ENCODE measurements at places on chromosomes 13 and 19. TPM values are rescaled to one million over a fixed set of nuclear protein-coding genes. Genes with fewer than 3 reads are reported as not detected.

- H3K27me3 ChIP-seq: no peaks in the 10 kb centered on the region
- H3K4me1 ChIP-seq: no peaks in the 10 kb centered on the region
- no peak overlapping the region for H3K4me3 ChIP-seq
- H3K27ac ChIP-seq: no peak overlapping the region
- DNase-seq: no peak
Observed at GRCh38 chr13:75882261-75882660, 246.1 kb downstream of the LMO7 start.

DNA sequence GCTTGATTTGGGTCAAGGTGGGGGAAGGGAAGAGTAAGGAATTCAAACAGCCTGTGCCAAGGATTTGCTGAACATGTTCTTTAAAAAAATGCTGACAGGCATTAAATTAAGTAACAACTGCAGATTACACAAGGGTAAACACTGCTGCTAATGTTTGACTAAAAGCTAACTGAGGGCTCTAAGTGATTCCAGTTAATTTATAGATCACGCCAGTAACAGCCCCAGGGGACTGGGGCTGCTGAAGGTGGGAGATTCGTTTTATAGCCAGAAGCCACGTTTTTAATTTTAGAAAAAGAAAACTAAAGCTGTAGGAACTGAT lies 321.7 kb downstream of the DLEU7 start:
- H3K27me3 ChIP-seq: no peaks in the 10 kb centered on the region
- H3K27ac ChIP-seq: no peak overlapping the region
- H3K4me1 ChIP-seq: no peaks in the 10 kb centered on the region

- DNase-seq: peak; percentile 85
- peaks cover 10% of the 10 kb centered on the region for H3K36me3 ChIP-seq
- H3K27me3 ChIP-seq: no peaks in the 10 kb centered on the region
- peak overlapping the region; percentile 85 for H3K27ac ChIP-seq
Observed at GRCh38 chr19:46786236-46787039, 2.0 kb downstream of the SLC1A5 start.

DNA sequence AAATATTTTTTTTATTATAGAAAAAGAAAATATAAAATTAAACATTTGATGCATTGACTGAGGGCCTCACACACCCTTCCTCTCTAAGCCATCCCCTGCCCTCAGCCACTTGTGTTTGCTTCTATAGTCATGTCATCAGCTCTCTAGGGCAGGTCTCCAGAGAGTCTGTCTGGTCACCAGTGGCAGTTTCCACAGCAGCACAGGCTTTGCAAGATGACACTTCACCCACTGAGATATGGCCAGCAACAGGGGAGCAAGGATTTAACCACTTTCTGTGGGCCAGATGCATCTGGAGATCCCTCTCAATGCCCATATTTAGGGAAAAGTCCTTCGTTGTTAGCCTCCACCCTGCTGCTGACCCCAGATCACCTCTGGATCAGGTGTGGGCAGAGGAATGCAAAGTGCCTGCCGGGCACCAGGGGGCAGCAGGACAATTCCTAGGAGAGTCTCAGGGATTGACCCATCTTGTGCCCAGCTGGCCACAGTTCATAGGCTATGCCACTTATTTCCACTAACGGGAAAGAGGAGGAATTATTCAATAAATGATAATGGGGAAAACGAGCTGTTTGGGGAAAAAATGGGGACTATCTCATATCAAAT lies 4.8 kb downstream of the ABCC4 start:
- no peaks in the 10 kb centered on the region for H3K27me3 ChIP-seq
- no peak overlapping the region for H3K4me3 ChIP-seq
- H3K4me1 ChIP-seq: peaks cover 10% of the 10 kb centered on the region
- DNase-seq: peak; percentile 66

GRCh38 chr19:34306213-34306661 lies 51.9 kb downstream of the GARRE1 start:
- no peaks in the 10 kb centered on the region for H3K27me3 ChIP-seq
- DNase-seq: peak; percentile 75
- H3K27ac ChIP-seq: no peak overlapping the region

DNA sequence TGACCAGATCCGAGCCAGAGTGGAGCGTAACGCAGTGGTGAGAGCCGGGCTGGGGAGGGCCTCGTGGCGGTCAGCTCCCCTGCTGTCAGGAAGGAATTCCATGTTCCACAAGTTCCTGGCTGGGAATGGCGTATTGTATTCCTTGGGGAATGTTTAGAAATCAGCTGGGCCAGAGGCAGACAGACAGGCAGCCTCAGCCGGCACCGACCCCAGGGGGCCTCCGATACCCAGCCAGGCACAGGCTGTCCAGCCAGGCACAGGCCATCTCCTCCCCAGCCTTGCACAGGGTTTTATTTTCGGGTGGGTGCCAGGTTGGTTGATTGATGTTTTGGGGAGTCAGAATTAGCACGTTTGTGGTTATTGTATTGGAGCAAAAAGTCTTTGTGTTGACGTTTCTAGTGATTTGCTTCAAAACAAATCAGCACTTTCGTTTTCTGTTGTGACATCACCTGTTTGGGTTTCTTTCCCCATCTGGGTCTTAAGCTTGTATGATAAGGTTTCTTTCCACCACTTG lies 126.6 kb upstream of the MCF2L start:
- no peaks in the 10 kb centered on the region for H3K4me1 ChIP-seq
- no peak overlapping the region for H3K27ac ChIP-seq
- H3K27me3 ChIP-seq: no peaks in the 10 kb centered on the region
- no peak for DNase-seq
- H3K4me3 ChIP-seq: no peak overlapping the region

DNA sequence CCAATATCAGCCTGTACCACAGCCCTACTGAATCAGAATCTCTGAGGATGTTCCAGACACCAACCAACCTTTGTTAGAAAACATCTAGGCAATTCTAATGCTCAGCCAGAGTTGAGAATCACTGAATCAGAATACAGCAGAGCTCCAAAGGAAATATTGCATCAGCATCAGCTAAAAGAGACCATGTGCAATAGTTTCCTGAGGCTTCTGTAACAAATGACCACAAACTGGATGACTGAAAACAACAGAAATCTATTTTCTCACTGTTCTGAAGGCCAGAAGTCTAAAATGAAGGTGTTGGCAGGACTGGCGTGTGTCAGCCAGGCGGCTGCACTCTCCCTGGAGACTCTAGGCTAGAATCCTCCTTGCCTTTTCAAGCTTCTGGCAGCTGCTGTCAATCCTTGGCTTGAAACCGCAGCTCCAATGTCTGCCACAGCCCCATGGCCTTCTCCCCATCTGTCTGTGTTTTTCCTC lies 1.2 kb upstream of the DCT start:
- no peak for DNase-seq
- no peak overlapping the region for H3K4me3 ChIP-seq
- H3K4me1 ChIP-seq: no peaks in the 10 kb centered on the region
- no peaks in the 10 kb centered on the region for H3K27me3 ChIP-seq
- no peaks in the 10 kb centered on the region for H3K36me3 ChIP-seq

The TNFRSF19 gene
- polyA plus RNA-seq: 1.4 TPM

The EXOC3L2 gene
- 1.7 TPM for polyA plus RNA-seq

GRCh38 chr19:17948931-17949930 lies 16.4 kb downstream of the CCDC124 start:
- no peak for DNase-seq
- H3K4me3 ChIP-seq: no peak overlapping the region

The PLIN4 gene
- polyA plus RNA-seq: 16.9 TPM

DNA sequence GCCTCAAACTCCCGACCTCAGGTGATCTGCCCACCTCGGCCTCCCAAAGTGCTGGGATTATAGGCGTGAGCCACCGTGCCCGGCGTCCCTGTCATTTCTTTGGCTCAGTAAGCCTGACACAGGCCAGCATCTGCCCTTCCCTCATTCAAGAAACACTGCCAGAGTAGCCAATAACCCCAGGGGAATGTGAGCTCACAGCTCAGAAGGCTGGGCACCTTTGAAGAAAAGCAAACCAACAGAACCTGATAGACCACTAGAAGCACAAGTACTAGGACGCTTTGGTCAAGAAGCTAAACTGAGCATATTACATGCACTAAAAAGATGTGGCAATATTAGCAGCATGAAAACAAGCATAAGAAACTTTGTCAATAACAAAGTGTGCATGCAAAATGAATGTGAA lies 14.2 kb downstream of the SIGLEC5 start:
- no peak overlapping the region for H3K27ac ChIP-seq
- DNase-seq: no peak
- H3K4me1 ChIP-seq: no peaks in the 10 kb centered on the region
- H3K4me3 ChIP-seq: no peak overlapping the region
- H3K36me3 ChIP-seq: no peaks in the 10 kb centered on the region

DNA sequence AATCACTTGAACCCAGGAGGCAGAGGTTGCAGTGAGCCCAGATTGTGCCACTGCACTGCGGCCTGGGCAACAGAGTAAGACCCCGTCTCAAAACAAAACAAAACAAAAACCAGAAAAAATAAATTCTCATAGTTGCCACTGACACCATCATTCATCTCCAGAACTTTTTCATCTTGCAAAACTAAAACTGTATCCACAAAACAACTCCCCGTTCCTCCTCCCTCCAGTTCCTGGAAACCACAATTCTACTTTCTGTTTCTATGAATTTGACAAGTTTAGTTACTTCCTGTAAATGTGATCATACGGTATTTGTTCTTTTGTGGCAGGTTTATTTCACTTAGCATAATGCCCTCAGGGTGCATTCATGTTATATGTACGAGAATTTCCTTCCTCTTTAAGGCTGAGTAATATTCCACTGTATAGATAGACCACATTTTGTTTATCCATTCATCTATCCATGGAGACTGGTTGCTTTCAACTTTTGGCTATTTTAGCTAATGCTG lies 13.2 kb upstream of the ADGRE5 start:
- peaks cover 24% of the 10 kb centered on the region for H3K4me1 ChIP-seq
- H3K4me3 ChIP-seq: no peak overlapping the region
- H3K27ac ChIP-seq: peak overlapping the region; percentile 87
- DNase-seq: peak; percentile 63
- H3K36me3 ChIP-seq: no peaks in the 10 kb centered on the region

GRCh38 chr13:76874479-76874878 lies 11.7 kb downstream of the KCTD12 start:
- DNase-seq: no peak
- no peaks in the 10 kb centered on the region for H3K4me1 ChIP-seq
- no peaks in the 10 kb centered on the region for H3K27me3 ChIP-seq

The IZUMO2 gene
- polyA plus RNA-seq: not detected

DNA sequence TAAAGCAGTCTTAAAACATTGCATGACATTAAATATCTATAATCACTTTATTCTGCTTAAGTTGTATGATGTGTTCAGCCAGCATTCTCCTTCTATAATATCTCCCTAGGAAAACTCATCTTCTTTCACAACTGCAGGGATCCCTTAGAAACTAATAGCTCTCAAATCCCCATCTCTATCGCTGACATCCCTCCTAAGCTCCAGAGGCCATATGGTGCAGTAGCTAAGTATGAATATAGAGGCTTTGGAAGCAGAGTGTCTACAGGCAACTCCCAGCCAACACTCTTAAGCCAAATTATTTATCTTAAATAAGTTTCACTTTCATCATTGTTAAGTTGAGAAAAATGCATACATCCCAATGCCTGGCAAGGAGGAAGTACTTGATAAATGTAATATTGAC lies 349.5 kb upstream of the MIR17HG start:
- no peak for DNase-seq
- no peaks in the 10 kb centered on the region for H3K36me3 ChIP-seq
- no peaks in the 10 kb centered on the region for H3K4me1 ChIP-seq
- no peak overlapping the region for H3K27ac ChIP-seq
- H3K4me3 ChIP-seq: no peak overlapping the region

DNA sequence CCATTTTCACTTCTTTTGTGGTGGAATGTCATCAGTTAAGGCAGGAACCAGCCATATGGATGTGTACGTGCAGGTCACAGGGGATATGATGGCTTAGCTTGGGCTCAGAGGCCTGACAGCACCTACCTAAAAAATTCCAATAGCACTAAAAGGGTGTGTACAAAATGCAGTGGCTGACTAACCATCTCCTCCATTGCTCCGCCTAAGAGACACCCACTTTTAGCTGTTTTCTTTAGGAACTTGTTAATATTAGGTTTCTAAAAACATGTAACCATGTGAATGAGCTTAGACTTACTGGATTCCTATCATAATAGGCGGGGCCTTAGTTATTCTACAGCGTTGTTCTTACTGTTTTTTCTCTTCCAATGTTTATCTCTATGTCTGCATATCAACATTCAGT lies 25.8 kb downstream of the GP6 start:
- no peaks in the 10 kb centered on the region for H3K36me3 ChIP-seq
- H3K4me3 ChIP-seq: no peak overlapping the region
- no peaks in the 10 kb centered on the region for H3K27me3 ChIP-seq

- no peak overlapping the region for H3K4me3 ChIP-seq
- no peak for DNase-seq
- H3K36me3 ChIP-seq: no peaks in the 10 kb centered on the region
- H3K27ac ChIP-seq: no peak overlapping the region
Observed at GRCh38 chr19:16917401-16917800, 28.6 kb downstream of the F2RL3 start.

- H3K27ac ChIP-seq: no peak overlapping the region
- peaks cover 60% of the 10 kb centered on the region for H3K36me3 ChIP-seq
- no peak for DNase-seq
- no peaks in the 10 kb centered on the region for H3K27me3 ChIP-seq
- no peak overlapping the region for H3K4me3 ChIP-seq
- peaks cover 15% of the 10 kb centered on the region for H3K4me1 ChIP-seq
Observed at GRCh38 chr19:1134431-1134830, 30.6 kb downstream of the GPX4 start.

The PTPRH gene
- polyA plus RNA-seq: 114 TPM

DNA sequence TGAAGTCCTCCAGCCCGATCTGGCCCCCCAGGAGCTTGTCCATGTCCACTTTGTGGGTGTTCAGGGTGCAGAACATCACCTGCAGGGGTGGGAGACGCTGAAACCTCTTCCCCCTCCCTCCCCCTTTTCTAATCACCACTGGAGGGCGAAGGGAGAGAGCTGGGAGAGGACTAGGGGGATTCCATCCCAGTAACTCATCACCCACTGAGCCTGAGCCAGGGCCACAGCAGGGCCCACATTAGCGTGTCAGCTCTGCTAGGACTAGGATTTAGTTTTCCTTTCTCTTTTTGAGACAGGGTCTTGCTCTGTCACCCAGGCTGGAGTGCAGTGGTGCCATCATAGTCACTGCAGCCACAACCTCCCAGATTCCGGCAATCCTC lies 5.5 kb upstream of the PTGER1 start:
- DNase-seq: no peak
- no peaks in the 10 kb centered on the region for H3K27me3 ChIP-seq
- H3K36me3 ChIP-seq: peaks cover 3% of the 10 kb centered on the region
- no peak overlapping the region for H3K4me3 ChIP-seq

GRCh38 chr13:36549126-36549702 lies 116.9 kb downstream of the CCNA1 start:
- no peak overlapping the region for H3K27ac ChIP-seq
- DNase-seq: no peak
- H3K27me3 ChIP-seq: no peaks in the 10 kb centered on the region
- no peaks in the 10 kb centered on the region for H3K4me1 ChIP-seq

The PSG6 gene
- polyA plus RNA-seq: not detected

The KCNRG gene
- 0.74 TPM for polyA plus RNA-seq

DNA sequence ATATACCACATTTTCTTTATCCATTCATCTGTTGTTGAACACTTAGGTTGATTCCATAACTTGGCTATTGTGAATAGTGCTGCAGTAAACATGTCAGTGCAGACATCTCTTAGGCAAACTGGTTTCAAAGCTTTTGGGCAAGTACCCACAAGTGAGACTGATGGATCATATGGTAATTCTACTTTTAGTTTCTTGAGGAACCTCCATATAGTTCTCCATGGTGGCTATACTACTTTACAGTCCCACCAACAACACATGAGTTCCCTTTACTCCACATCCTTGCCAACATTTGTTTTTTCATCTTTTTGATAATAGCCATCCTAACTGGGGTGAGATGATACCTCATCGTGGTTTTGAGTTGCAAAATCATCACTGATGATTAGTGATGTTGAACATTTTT lies 8.5 kb downstream of the CYSLTR2 start:
- no peak for DNase-seq
- no peak overlapping the region for H3K4me3 ChIP-seq
- no peaks in the 10 kb centered on the region for H3K27me3 ChIP-seq
- peaks cover 1% of the 10 kb centered on the region for H3K4me1 ChIP-seq

All from small intestine (tissue), 16 donors.